Stimulated activated CD8-positive, alpha-beta memory T cell treated with anti-CD3 and anti-CD28 coated beads, Interleukin-4, amount 100 ng/mL, for 1 hour (primary cell): ENCODE measurements at places on chromosomes 4 and X.

- DNase-seq, result no peak
These were observed 58.4 kb upstream of the TET2 start for GRCh38 chr4:105088110-105088879.

DNA sequence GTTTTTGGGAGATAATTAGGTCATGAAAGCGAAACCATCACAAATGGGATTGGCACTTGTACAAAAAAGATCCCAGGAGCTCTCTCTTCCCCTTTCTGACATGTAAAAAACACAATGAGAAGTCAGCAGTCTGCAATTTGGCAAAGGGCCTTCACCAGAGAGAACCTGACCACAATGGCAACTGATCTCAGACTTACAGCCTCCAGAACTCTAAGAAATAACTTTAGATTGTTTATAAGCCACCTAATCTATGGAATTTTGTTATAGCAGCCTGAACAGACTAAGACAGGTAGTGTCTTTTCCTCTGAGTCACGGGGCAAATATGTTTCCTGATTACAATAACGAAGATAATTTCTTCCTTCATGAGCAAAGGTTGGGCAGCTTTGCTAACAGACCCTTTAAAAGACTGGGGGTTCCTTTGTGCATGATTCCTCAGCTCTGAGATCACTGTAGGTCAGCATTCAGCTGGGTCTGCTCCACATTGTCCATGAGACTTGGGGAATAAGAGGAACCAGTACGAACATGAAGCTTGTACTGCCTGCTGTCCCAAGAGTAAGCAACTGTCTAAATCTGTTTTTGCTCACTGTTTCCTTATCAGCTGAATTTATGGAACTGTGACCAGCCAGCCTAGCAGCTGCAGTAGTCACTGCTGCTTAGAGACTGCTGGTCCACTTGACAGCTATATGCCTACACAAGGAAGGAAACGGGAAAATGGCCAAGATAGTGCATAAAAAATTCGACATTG lies 191.6 kb downstream of the ANAPC10 start:
- DNase-seq, result no peak

- no peak for DNase-seq
These were observed 50.3 kb downstream of the SH3RF1 start for GRCh38 chr4:169220447-169220846.

DNA sequence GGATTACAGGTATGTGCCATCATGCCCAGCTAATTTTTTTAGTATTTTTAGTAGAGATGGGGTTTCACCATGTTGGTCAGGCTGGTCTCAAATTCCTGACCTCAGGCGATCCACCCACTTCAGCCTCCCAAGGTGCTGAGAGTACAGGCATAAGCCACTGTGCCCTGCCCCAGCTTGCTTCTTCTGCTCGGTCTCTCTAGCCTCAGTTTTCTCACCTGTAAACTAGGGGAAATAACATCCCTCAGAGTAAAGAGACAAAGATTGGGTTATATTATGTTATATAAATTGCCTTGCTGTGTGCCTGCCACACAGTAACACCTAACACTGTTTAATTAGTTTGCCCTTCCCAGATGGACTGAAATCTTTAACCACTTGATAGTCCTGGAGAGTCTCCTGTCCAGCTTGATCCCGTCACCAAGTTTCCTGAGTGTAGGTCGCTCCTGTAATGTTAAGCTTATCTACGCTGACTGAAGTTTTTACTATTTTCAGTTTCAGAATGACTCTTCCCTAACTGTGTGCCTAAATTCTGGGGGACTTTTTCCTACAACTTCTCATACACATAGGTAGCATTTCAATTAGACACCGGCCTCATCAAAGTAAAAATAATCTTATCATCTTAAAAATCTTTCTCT lies 412.7 kb upstream of the TENM3 start:
- no peak for DNase-seq

- DNase-seq, result no peak
These were observed 5.6 kb downstream of the SEPTIN11 start for GRCh38 chr4:76955182-76955581.

DNA sequence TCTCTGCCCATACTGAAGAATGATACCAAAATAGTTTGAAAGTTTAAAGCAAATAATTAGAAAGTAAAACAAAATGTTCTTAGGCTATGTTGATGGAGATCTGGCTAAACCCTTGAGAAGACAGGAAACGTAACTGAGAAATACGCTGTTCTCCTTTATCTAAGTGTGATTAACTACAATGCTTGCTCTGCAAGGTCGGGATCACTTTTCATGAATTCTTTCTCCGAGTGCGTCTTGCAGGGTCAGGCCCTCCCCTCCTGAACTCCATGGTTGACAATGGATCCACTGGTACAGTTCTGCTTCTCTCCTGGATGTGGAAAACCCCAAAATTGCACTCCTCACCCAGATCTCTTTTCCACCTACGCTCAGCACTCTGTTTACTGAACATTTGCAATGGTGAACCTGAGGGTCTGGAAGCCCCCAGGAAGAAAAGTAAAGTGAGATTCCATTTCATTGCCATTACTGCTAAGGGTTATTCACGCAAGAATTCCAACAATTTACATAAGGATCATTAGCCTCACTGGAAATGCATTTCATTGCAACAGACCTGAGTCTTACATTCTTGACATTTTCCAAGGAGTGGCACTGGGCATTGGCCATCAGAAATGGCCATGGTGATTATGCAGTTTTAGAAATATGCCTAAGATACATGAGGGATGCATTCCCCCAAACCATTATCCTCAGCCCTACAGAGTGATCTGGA lies 24.6 kb upstream of the WWC2 start:
- DNase-seq, result no peak

GRCh38 chrX:21509912-21510311 lies 135.7 kb downstream of the CNKSR2 start:
- DNase-seq, result no peak

DNA sequence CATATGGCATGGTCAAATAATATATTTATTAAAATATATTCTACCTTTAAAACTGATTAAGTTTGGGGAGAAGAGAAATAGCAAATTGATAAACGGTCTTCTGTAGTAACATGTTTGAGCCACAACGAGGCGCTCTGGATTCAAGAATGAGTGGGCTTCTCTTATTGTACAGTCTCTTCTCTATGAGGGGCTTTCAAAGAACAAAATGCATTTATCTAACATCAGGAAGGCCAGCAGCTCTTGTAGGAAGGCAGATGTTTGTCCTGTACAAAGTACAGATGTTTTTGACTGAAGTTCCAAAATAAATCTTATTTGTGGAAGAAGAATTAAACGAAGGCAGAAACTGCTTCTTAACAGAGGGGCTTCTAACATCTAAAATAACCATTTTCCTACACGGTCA lies 153.6 kb downstream of the RASL11B start:
- DNase-seq, result no peak

- DNase-seq, result no peak
These were observed 87.8 kb upstream of the BMP2K start for GRCh38 chr4:78688366-78688765.
